H1 (cell line): ENCODE measurements at places on chromosomes 13 and 19. TPM values are rescaled to one million over a fixed set of nuclear protein-coding genes. Genes with fewer than 3 reads are reported as not detected.

Gene TFPT
- 17.7 TPM in 2 replicates for total RNA-seq

- no peaks in the 10 kb centered on the region for H3K27me3 ChIP-seq
- H3K27ac ChIP-seq: no peak overlapping the region
- no peaks in the 10 kb centered on the region for H3K36me3 ChIP-seq
- peaks cover 9% of the 10 kb centered on the region; the same call in 1 of the 2 replicates for H3K4me1 ChIP-seq
- DNase-seq: no peak
These were observed 32.4 kb downstream of the RASA3 start for GRCh38 chr13:114099918-114100445.

DNA sequence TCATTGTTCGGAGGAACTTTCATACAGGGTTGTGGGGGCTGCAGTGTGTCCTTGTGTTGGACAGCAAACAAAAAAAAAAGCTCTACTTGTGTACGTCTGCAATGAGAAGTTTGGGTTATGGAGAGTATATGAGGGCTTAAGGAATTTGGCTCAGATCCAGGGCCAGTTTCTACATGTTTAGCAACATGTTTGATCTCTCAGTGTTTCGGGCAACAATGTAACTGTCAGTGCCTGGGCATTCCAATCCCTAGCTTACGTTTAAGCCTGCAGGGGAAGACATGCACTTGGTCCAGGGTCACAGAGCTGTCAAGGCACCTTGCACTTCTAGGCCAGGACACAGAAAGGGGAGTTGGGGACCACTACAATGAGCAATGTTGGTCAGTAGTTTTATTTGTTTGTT is 13.9 kb downstream of the ZNF543 start:
- no peak overlapping the region for H3K27ac ChIP-seq
- H3K4me1 ChIP-seq: no peaks in the 10 kb centered on the region
- no peak overlapping the region for H3K4me3 ChIP-seq
- peaks cover 10% of the 10 kb centered on the region for H3K36me3 ChIP-seq
- H3K27me3 ChIP-seq: no peaks in the 10 kb centered on the region

DNA sequence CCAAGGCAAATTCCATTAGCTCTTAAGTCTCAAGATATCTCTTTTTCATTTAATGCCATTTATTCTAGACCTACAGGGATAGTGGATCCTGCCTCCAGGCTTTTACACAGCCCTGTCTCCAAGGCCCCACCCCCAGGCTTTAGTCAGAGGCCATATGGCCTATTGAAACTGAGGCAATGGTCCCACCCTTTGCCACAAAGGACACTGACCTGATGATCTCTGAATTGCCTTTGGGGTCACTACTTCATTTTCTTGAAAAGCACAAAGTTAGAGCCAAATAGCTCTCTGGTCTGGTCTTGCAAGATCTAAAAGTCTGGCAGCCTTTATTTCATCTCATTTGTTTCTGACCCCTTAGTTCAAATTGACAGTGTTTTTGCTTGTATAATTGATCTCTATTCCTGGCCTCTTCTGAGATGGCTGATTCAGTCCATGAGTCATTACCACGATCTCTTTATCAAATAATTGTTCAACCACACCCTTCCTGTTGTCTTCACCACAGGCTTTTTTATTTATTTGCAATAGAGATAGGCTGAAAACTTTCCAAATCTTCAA is 209.8 kb downstream of the FGF14 start:
- no peaks in the 10 kb centered on the region for H3K27me3 ChIP-seq
- no peak overlapping the region for H3K4me3 ChIP-seq
- DNase-seq: no peak
- no peak overlapping the region for H3K27ac ChIP-seq
- H3K4me1 ChIP-seq: no peaks in the 10 kb centered on the region

DNA sequence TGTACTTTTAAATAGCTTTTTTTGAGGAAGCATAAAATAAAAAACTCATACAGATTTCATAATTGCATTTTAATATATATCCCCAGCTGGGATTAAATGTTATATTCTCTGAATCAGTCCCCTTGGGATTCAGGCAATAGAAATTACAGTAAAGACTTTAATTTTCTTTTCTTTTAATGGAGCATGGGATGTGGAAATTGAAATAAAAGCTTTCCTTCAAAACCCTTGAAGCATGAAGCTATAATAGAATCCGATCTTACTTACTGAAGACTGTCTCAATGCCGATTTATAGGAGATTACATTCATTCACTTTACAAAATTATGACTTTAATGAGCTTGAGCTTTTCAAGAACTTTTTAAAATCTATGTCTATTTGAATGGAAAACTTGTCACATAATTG is 243.4 kb downstream of the SPRY2 start:
- H3K27ac ChIP-seq: no peak overlapping the region
- H3K27me3 ChIP-seq: no peaks in the 10 kb centered on the region
- no peak for DNase-seq
- H3K4me3 ChIP-seq: no peak overlapping the region
- H3K36me3 ChIP-seq: no peaks in the 10 kb centered on the region

- no peak overlapping the region for H3K4me3 ChIP-seq
- no peaks in the 10 kb centered on the region for H3K27me3 ChIP-seq
- no peaks in the 10 kb centered on the region for H3K4me1 ChIP-seq
- DNase-seq: no peak
These were observed 17.3 kb downstream of the UPF1 start for GRCh38 chr19:18848878-18849661.

- no peak for DNase-seq
- no peaks in the 10 kb centered on the region for H3K4me1 ChIP-seq
- H3K4me3 ChIP-seq: no peak overlapping the region
- no peaks in the 10 kb centered on the region for H3K36me3 ChIP-seq
These were observed 7.3 kb upstream of the HS6ST3 start for GRCh38 chr13:96082640-96083039.
